ENCODE measurements at places on chromosomes 4 and X. TPM values are rescaled to one million over a fixed set of nuclear protein-coding genes. Genes with fewer than 3 reads are reported as not detected.
A peak's percentile ranks its signal among the peaks of the same experiment; 100 is the strongest.

- DNase-seq: no peak
Observed at GRCh38 chr4:57157596-57158137, 47.5 kb upstream of the IGFBP7 start.

DNA sequence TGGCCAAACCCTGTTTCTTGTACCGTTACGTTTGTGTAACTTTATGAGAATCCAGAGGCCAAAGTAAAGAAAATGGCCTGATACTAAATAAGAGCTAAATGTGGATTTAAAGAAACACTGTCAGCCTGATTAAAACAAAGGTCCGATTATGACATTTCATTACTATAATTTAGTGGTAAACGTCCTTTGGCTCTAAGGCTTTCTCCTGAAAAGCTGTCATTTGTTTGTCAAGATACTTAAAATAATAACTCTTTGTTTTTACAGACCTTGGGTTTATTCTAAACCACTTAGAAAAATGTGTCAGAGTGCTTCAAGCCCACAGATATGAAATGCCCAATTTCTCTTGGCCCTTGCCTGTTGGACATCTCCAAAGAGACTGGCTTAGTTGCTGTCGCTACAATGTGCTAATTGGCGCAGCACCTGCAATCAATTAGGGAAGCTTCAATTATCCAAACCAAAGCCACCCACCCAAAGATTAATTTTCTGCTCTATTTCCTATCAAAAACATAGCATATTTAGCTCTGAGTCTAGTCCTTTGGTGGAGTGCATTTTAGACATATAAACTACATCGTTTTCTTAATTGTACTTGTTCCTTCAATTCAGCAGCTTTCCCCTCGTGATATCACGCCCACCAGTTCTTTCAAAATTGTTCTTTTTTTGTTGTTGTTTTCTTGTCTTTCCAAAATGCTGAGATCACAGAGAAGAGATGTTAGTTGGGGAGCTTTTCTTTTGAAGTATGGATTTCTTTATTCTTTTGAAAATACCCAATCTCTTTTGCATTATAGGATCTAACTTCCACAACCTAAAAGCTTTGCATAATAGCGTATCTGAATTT, 13.6 kb downstream of the SMIM20 start:
- no peak for DNase-seq

DNA sequence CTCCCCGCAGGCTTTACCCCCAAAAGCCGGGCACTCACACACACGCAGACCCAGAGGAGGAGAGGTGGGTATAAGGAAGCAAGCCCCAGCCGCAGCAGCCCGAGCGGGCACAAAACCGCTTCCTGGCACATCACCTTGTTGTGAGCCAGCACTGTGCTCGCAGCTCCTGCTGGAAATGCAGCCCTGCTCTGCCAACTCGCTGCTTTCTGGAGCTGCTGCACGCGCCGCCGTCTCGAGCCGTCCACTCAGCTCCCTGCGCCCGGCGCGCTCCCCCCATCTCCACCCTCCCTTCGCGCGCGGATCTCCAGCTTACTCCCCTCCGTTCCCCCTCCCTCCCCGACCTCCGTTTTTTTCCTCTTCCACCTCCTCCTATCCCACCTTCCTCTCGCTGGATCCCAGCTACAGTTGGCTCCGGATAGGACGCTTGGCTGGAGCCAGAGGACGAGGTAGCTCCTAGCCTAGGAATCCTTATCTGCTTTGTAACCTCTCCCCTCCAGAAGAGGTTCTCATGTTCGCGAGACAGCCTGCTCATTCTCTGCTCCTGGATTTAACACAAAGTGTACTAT, at the start of gene SPOCK3:
Gene SPOCK3 (minus strand): TSS at position 179 of the 566 bp plus-strand sequence.
- peak; percentile 42 for DNase-seq

Gene CACNA1F
- total RNA-seq: not detected
